Body of pancreas (tissue), 4 donors: ENCODE measurements at places on chromosomes 4 and X. TPM values are rescaled to one million over a fixed set of nuclear protein-coding genes. Genes with fewer than 3 reads are reported as not detected.

- DNase-seq: no peak
Observed at GRCh38 chrX:18039023-18039422, 177.9 kb upstream of the RAI2 start.

DNA sequence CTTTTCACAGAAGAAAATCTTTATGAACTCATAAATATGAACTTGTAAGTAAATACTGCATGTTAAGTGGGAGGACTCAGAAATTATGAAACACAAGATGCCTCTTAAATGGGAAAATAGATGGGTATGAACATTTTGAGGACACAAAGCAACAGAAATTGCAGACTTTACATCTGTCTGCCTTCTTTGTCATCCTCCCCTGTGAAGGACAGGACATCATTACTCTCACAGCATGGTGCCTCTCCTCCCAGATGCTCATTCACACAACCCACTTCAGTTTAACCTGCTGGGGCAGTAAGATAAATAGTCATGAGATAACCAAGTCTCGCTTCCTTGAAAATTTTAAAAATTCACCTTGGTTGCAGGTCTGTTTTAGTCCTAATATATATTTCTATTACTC is 144.5 kb downstream of the APBB2 start:
- no peak for DNase-seq

DNA sequence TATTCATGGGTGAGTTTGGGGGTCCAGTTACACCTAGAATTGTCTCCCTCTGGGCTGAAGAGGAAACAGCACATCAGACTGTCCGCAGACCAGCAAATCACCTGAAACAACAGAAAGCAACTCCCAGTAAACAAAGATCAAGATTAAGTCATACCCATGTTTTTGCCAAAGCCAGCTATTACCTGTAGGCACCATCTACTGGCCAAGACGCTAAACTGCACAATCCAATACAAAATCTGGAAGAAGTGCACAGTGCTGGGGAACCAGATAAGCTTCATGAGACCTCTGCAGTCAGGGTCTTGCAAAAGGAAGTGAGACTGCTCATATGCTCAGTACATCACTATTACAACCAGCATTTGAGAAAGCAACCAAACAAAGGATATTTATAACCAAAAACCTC is 157.5 kb upstream of the ITM2A start:
- DNase-seq: no peak

The PNMA5 gene
- not detected for total RNA-seq

- DNase-seq: no peak
Observed at GRCh38 chr4:145481942-145482208, 222 bp downstream of the SMAD1 start.

DNA sequence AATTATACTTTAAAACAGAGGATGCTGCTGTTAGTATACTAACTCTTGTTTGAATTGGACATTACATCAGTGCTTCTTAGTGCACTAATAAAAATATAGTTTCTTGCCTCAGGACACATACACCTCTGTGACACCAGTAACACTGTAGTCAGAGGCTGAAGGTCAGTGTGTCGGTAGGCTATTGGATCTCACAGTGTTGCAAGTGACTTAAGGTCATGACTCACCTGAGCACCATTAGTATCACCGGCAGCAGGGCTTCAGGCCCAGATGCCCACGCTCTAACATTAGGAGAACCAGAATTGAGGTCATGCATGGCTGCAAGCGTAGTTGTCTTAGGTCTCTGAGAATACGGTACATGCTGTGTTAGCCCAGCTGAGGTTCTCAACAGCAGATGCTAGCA is 15.2 kb downstream of the ETDC start:
- DNase-seq: no peak

DNA sequence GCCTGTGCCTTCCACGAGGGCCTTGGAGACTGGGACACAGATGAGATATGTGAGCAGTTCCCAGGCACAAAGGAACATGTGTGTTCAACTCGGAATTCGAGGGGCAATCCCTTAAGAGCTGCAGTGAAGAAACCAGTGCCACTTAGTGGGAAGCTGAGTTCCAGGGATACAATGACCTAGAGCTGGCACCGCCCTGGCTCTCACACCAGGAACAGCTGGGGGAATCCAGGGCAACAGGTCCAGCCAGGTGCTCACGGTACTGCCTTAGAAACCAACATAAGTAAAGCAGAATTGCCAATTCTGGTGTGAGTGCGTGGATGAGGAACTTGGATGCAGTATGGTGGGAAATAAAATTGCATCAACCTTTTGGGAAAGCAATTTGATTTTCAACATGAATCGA is 122.9 kb downstream of the AFAP1 start:
- no peak for DNase-seq

GRCh38 chr4:127047930-127048329 is 584.8 kb upstream of the INTU start:
- DNase-seq: no peak

The RTL3 gene
- total RNA-seq: not detected

- DNase-seq: peak; percentile 41
Observed at GRCh38 chr4:813900-814299, 12.0 kb downstream of the CPLX1 start.

DNA sequence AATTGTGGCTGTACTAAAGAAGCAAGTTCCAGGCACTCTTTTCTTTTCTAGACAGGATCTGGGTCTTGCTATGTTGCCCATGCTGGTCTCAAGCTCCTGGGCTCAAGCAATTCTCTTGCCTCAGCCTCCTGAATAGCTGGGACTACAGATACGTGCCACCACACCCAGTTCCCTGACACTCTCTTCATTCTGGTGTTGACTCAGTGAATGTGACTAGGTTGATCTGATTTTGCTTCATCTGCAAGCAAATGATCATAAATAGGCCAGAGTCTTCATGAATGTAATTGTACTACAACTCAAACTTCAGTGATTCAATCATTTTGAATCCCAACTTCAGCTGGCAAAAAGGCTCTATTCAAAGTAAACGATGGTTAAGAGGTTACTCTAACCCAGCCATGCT is 78.5 kb downstream of the APBB2 start:
- DNase-seq: no peak

The GAGE1 gene
- not detected for total RNA-seq

The CDX4 gene
- total RNA-seq: not detected

- no peak for DNase-seq
Observed at GRCh38 chr4:53490161-53490956, 100.9 kb downstream of the LNX1 start.

The ENOX2 gene
- 7.9 TPM for total RNA-seq

The MMRN1 gene
- 8.2 TPM for total RNA-seq

- no peak for DNase-seq
Observed at GRCh38 chr4:128311659-128312403, 24.2 kb upstream of the PGRMC2 start.

DNA sequence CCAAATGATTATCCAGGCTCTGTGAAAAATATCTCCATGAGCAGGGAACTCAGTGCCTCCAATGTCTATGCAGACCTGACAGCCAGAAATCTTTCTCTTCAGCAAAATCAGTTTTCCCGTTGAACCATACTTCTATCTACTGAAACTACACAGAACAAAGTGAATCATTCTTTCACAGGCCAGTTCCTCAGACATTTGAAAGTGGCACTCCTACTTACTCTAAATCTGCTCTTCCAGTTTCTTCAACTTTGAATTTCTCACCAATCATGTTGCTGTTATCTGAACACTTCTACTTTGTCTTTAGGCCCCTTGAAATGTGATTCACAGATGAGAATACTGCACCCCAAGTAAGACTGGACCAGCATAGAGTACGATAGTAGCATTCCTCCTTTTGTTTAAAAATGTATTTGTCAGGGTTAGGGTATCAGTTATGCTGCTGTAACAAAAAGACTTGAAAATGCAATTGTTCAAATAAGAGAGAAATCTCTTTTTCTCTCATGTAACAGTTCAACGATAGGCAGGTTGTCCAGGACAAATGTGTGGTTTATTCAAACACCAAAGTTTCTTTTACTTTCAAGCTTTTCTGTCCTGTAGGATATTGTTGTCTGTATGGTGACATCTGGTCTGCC is 210.6 kb upstream of the KLF3 start:
- no peak for DNase-seq
